ENCODE measurements at places on chromosomes 2 and 18.

DNA sequence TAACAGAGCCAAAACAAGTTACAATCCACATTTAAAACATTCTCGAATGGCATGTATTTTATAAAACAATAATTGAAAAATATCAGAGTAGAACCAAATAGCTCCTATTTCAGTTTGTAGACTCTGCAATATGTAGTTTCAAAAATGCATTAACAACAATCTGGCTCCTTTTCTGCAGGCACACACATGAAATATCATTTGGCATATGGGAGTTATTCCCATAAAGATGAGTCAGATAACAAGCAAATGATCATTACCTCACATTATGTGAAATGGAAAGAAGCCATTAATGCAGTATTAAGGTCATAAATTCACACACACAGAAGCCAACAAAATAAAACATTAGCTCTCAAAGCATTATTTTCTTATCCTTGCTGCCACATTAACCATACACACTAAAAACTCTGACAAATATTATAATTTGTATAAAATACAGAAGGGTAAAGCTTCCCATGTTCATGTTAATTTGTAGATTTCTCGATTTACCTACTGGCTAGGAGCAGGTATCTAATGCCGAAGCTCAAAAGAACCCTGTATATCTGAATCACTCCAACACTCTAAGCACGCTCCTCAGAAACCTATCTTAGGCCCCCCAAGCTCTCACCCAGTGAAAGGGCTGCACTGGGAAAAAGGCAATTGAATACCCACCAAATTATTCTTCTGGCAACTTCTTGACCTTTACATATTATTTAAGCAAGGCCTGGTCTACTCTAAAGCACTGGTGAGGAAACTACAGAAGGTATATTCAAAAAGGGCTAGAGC is 13.8 kb downstream of the NBAS start:
- no peak for DNase-seq

GRCh38 chr2:21793461-21793860 is 669.7 kb downstream of the TDRD15 start:
- DNase-seq: no peak

DNA sequence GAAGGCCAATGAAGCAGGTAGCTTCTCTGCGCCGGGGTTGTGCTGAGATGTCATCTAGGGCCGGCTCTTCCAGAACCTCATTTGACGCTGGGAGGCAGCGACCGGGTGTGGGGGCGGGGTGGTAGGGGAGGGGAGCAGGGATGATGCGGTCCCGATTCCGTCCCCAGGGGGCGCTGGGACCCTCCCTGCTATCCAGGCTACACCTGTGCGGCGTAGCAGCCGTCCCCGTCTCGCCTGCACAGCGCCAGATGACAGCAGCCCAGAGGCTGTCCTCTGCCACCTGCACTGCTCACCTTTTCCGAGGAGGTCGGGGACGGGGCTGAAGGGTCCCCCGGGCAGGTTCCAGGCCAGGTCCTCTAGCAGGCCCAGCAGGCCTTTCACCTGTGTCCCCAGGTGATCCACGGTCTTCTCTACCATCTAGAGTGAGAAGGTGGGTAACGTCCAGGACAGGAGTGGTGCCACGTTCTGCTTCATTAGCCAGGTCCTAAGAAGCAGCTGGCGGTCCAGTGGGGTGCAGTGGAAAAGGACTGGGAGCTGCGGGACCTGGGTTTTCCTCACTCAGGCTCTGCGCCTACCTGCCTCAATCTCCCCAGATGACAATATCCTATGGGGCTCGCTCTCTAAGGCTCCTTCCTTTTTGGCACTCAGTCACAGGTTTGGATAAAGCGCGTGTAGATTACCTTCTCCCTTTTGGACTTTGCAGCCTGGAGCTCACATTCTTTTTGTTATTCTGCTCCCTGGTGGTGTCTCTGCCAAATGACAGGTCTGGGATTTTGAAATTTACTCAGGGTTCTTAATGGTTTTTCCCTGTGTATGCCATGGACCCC is 56.0 kb upstream of the RAB6C start:
- DNase-seq: peak; percentile 32

- DNase-seq: peak; percentile 73
Measured at GRCh38 chr18:27656167-27656778, 471.2 kb upstream of the CHST9 start.

DNA sequence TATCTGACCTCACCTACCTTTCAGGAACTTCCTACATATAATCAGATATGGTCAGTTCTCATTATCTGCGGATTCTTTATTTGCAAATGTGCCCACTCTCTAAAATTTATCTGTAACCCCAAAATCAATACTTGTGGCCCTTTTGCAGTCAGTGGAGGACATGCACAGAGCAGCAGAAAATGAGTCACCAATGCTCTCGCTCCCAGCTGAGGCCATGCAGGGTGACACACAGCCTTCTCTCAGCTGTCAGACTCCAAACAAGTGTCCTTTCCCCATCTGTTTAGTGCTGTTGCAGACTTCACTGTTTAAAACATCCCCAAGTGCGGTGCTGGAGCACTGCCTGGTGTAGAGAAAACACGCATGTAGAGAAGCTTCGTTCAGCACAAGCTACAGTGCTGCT is 171.9 kb upstream of the SALL3 start:
- DNase-seq: no peak

DNA sequence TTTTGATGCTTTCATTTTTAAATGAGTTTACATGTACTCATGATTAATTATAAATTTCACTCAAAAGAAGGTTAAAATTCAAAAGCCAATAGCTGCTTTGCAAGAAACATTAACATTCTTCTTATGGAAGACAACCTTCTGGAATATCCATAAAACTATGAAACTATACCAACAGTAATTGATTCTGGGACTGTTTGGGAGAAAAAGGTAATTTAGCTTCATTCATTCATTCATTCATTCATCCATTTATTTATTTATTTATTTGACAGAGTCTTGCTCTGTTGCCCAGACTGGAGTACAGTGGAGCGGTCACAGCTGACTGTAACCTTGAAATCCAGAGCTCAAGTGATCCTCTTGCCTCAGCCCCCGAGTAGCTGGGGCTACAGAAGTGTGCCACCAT is 110.3 kb downstream of the NBAS start:
- DNase-seq: no peak

DNA sequence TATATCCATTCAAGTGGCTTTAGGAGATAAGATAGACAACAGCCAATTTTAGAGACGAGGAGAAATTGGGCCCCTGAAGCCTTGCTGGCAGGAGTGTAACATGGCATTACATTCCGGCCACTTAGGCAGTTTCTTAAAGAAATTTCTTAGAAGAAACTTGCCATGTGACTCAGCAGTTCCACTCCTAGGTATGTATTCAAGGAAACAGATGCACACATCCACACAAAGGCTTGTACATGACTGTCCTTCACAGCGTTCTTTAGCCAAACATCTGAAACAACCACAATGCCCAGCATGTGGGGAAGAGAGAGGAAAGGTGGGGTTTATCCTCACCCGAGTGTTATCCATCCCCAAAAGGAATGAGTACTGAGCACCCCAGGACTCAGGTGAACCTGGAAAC is 107.1 kb downstream of the NFATC1 start:
- no peak for DNase-seq

- DNase-seq: no peak
Measured at GRCh38 chr18:79779700-79780190, 18.0 kb upstream of the KCNG2 start.

Measured in M059J (cell line).